ENCODE measurements at places on chromosomes 3 and 15. TPM values are rescaled to one million over a fixed set of nuclear protein-coding genes. Genes with fewer than 3 reads are reported as not detected.

Gene CLCN2
- 4.9 TPM for total RNA-seq

Gene TPRG1
- 5.2 TPM for total RNA-seq

Gene PCCB
- total RNA-seq: 71.8 TPM

Gene PTX3
- 0.21 TPM for total RNA-seq

GRCh38 chr3:129867506-129868124 is 25.9 kb downstream of the TMCC1 start:
- no peak for DNase-seq

GRCh38 chr3:158658889-158659288 is 13.6 kb downstream of the LXN start:
- no peak for DNase-seq

DNA sequence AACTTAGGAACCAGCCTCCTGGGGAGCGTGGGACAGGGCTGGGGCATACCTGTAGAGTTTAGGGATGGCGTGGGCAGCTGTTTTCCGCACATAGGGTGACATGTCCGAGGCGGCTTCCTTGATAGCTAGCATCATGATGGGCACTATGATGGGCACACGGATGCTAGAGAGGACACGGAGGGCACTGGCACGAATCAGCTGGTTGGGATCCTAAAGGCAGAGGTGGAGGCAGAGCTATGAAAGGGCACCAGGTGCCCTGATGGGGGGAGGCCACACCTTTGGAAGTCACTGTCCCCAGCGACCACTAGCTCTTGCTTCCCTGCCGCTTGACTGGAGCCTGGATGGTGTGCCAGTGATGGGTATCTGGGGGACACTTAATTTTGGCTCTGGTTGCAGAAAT is 28.3 kb downstream of the AP3B2 start:
- DNase-seq: no peak

DNA sequence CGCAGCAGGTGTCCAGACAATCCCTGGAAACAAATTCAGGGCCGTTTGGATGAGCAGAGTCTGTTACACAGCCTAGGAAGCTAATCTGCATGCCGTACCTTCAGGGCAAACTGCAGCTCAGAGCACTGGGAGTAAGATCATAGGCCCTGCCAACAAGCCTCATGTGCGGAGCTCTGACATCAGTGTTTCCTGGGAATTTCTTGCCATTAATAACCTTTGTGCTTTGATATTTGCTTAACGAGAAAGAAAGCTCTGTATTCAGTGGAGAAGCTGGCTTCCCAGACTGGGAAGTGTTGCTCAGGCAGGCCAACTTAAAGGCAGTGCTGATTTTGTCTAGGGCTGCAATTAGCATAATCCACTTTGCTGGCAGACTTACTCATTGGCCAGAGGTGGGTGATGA is 116.1 kb upstream of the KLHL25 start:
- no peak for DNase-seq

GRCh38 chr3:12708584-12709192 is 44.8 kb upstream of the RAF1 start:
- peak; percentile 45 for DNase-seq

- DNase-seq: no peak
Observed at GRCh38 chr15:49412797-49413196, 10.2 kb upstream of the FGF7 start.

DNA sequence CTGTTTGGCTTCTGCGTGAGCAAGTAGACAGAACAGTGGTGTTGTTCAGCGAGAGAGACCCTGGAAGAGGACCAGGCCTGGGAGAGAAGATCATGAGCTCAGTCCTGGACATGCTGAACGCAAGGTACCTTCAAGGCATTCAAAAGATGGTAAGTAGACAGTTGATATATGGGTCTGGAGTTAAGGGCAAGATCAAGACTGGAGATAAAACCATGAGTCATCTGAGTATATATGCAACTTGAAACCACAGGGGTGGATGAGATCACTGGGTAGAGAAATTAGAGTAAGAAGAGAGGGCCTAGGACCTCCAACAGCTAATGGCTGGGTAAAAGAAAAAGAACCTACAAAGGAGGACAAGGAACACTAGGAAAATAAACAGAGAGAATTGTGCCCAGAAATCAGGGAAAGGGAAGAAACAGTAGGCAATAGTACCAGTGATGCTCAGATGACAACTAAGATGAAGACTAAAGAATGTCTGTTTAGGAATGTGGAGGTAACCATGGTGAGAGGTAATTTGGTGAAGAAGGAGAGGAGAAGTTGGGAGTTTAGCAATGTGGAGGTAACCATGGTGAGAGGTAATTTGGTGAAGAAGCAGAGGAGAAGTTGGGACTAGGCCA is 343.2 kb upstream of the ADAMTS9 start:
- DNase-seq: no peak

- peak; percentile 83 for DNase-seq
Observed at GRCh38 chr3:43155464-43156121, 49.7 kb upstream of the POMGNT2 start.
